Prostate gland (tissue), 2 donors: ENCODE measurements at places on chromosomes 5 and 9. TPM values are rescaled to one million over a fixed set of nuclear protein-coding genes. Genes with fewer than 3 reads are reported as not detected.
A peak's percentile ranks its signal among the peaks of the same experiment; 100 is the strongest.

HAPLN1 gene
- total RNA-seq: 0.14 TPM

TMEM267 gene
- total RNA-seq: 11.8 TPM

DNA sequence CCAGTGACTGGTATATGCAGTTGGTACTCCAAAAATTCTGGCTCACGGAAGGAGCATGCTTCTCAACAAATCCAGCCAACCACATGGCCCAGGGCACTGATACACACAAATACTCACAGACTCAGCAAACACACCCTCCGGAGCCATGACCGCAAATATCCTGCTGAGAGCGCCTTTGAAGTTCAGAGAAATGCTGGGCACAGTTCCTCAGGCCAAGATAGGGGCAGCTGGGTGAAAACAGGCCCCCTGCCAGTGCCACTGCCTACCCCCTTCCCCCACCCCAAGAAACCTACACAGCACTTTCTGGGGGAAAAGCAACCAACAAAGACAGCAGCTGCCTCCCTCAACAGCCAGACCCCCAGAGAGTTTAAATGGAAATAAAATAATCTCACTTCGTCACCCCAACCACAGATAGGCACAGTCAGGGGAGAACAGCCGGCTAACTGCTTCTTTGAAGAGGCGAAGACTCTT, 120.0 kb downstream of the C5orf15 start:
- H3K36me3 ChIP-seq: no peaks in the 10 kb centered on the region
- no peak overlapping the region for H3K4me3 ChIP-seq
- H3K27me3 ChIP-seq: no peaks in the 10 kb centered on the region
- H3K27ac ChIP-seq: no peak overlapping the region

GRCh38 chr5:163261647-163262269, 175.6 kb upstream of the CCNG1 start:
- no peaks in the 10 kb centered on the region for H3K36me3 ChIP-seq
- H3K4me1 ChIP-seq: no peaks in the 10 kb centered on the region
- no peaks in the 10 kb centered on the region for H3K27me3 ChIP-seq
- H3K4me3 ChIP-seq: no peak overlapping the region

FBP1 gene
- total RNA-seq: 19.5 TPM

DNA sequence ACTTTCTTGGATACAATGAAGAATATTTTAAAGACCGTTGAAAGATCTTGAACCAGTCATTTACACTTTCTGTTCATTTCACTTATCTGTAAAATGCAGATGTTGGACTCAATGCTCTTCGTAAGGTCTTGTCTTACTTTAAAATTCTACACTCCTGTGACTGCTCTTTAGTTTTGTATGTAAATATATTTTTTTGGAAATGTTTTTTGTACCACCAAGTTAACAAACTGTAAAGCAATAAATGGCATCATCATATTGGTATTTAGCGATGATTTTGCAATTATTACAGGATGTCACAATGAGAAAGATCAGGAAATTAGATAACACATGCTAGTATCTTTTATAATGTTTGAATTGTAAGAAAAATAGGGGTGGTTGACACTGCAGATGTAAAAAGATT, 80.8 kb upstream of the GNAQ start:
- no peaks in the 10 kb centered on the region for H3K4me1 ChIP-seq
- no peaks in the 10 kb centered on the region for H3K36me3 ChIP-seq
- no peak for DNase-seq
- H3K27me3 ChIP-seq: no peaks in the 10 kb centered on the region

DNA sequence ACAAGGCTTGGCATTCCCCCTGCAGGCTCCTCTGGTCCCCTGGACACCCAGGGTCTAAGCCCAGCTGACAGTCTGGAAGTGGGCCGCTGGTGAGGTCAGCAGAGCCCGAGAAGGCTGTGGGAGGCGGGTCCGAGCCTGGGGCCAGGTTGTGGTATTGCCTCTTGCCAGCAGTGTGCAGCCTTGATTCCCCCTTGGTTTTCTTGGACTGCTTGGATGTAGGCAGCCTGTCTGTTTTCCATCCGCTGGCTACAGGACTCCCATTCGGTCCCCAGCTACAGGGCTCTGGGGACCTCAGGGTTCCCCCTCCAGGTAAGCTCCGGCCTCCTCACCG, 1.6 kb downstream of the AIF1L start:
- no peaks in the 10 kb centered on the region for H3K4me1 ChIP-seq
- no peaks in the 10 kb centered on the region for H3K36me3 ChIP-seq
- H3K27ac ChIP-seq: no peak overlapping the region
- DNase-seq: no peak

DNA sequence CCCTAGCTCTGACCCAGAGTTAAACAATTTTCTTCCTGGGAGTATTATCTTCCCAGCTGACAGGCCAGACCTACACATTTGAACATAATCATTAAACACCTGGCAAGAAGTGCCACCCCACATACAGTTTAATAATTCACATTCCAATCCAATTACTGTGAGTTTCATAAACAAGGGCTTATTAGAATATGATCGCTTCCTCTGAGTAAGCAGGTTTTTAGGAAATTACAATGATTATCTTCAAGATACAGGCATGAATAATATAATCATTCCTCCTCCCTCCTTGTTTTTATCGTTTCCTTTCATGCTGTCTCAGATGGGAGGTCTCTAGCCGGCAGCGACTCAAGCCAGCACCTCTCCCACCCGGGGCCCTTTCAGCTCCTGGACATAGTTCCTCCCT, 15.8 kb upstream of the KIF4B start:
- DNase-seq: no peak
- no peak overlapping the region for H3K27ac ChIP-seq
- H3K4me3 ChIP-seq: no peak overlapping the region
- H3K36me3 ChIP-seq: no peaks in the 10 kb centered on the region
- no peaks in the 10 kb centered on the region for H3K27me3 ChIP-seq

DNA sequence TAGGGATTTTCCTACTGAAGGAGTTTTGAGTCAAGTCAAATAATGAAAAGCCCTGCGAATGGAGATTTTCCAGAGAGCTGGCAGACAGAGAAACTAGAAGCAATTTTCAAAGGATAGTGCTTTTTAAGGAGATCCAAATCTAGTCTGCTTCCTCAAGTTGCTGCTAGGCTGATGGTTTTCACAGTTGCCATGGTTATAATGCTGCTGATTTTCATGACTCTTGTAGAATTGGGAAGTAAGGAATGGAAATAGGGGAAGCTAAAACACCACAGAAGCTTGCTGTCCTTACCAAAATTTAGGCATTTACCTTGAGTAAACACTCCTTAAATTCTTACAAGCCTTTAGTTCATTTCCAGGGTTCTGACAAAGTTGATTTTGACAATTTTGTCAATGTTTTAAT, 30.1 kb upstream of the HAPLN1 start:
- H3K4me1 ChIP-seq: no peaks in the 10 kb centered on the region
- H3K4me3 ChIP-seq: no peak overlapping the region
- no peaks in the 10 kb centered on the region for H3K27me3 ChIP-seq
- H3K27ac ChIP-seq: no peak overlapping the region
- no peaks in the 10 kb centered on the region for H3K36me3 ChIP-seq

DNA sequence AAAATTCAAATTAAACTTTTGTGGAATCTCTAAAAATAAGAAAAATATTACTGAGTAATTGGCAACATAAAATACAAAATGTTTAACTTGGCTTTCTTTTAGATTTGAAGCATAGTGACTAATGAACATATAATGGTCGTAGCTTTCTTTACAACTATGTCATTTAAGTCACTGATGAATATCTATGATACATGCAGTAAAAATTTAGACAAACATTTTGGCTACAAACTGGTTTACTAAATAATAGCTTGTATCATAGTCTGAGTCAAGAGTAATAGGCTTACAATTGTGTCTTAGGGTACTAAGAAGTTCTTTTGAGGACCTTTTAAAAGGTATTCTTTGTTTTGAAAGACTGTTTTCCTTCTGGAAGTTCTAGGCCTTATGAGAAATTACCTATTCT, 2.0 kb upstream of the APC start:
- H3K27ac ChIP-seq: no peak overlapping the region
- H3K27me3 ChIP-seq: no peaks in the 10 kb centered on the region
- DNase-seq: no peak

ZNF658 gene
- 6.3 TPM for total RNA-seq

CENPK gene
- total RNA-seq: 4.9 TPM

PCDHB3 gene
- total RNA-seq: 6.5 TPM

DNA sequence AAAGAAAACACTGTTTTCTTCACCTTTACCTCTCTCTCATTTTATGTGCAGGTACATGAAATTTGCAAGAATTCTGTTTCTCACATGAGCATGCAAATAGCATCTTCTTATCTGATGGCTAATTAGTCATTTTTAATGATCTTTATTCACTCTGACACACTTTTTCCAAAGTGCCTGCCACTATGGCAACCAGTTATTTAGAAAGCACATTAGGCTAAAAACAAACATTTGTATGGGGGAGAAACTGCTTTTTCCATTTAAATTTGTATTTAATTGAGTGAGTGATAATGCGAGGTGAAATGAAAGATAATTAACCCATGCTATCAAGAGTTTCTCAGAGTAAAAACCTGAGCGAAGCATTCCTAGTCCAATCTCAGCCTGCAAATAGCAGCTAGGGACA, 365.0 kb downstream of the MAT2B start:
- no peaks in the 10 kb centered on the region for H3K4me1 ChIP-seq
- no peak overlapping the region for H3K4me3 ChIP-seq
- no peak overlapping the region for H3K27ac ChIP-seq
- DNase-seq: no peak
- no peaks in the 10 kb centered on the region for H3K36me3 ChIP-seq

DNA sequence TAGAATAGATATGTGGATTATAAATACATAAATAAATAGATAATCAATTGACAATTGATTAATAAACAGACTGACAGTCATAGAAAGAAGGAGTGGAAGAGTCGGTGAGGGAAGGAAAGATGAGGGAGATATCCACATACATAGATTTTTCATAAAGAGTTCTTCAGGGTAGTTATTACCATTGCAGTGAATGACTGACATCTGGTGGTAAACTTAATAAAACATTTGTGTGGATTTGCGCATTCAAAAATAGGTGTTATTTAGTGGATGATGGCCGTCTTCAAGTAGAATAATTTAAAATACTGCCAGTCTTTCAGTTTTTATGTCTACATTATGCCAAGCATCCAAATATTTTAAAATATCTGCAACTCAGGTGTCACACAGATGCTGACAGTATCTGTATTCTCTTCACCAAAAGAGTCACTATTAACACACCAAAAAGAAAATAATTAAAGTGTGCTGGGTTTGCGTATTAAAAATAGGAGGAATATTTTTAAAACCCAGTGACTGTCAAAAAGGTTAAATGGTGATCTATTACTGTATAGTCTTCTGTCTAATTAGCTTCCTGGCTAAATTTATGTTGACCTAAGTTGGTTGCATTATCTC, 78.8 kb downstream of the GIN1 start:
- no peaks in the 10 kb centered on the region for H3K36me3 ChIP-seq
- H3K27me3 ChIP-seq: no peaks in the 10 kb centered on the region
- no peak overlapping the region for H3K27ac ChIP-seq
- no peaks in the 10 kb centered on the region for H3K4me1 ChIP-seq
- no peak overlapping the region for H3K4me3 ChIP-seq

DNA sequence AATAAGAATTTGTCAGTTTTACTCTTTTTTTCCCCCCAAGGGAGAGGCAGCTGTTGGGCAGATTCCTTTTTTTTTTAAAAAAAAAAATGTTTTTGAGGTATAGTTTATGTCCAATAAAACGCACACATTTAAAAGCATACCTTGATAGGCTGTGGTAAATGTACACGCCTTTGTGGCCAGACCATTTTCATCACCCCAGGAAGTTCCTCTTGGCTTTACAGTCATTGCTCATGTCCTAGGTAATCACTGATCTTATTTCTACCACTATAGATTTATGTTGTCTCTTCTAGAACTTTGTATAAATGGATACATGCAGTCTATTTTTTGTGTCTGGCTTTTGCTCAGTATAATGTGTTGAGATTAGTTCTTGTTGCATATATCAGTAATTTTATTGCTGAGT, 9.8 kb downstream of the SUB1 start:
- H3K4me1 ChIP-seq: no peaks in the 10 kb centered on the region
- no peaks in the 10 kb centered on the region for H3K27me3 ChIP-seq
- DNase-seq: no peak
- H3K36me3 ChIP-seq: no peaks in the 10 kb centered on the region

BTNL3 gene
- 1.6 TPM for total RNA-seq

ADGRD2 gene
- 4.0 TPM for total RNA-seq

DNA sequence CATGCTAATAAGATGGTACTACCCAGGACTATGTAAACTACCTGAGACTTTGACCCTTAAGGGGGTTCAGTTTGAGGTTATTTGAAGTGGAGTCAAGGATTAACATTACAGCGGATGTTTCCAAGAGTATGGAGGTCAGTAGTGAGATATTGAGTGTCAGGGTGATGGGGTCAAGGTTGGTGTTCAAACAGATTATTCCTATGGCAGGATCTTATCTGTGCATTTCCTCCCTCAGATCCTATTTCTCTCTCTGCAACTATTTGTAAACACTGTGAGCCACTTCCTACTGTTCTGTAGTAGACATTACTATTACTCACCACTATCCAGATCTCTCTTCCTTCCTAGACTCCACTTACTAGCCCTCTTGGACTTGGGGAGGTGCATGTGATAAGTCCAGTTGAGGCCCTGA, 54.0 kb upstream of the STOM start:
- DNase-seq: no peak
- no peak overlapping the region for H3K4me3 ChIP-seq
- no peak overlapping the region for H3K27ac ChIP-seq
- H3K4me1 ChIP-seq: no peaks in the 10 kb centered on the region

LRRTM2 gene
- not detected for total RNA-seq

PCDHGC5 gene
- total RNA-seq: 0.96 TPM

DNA sequence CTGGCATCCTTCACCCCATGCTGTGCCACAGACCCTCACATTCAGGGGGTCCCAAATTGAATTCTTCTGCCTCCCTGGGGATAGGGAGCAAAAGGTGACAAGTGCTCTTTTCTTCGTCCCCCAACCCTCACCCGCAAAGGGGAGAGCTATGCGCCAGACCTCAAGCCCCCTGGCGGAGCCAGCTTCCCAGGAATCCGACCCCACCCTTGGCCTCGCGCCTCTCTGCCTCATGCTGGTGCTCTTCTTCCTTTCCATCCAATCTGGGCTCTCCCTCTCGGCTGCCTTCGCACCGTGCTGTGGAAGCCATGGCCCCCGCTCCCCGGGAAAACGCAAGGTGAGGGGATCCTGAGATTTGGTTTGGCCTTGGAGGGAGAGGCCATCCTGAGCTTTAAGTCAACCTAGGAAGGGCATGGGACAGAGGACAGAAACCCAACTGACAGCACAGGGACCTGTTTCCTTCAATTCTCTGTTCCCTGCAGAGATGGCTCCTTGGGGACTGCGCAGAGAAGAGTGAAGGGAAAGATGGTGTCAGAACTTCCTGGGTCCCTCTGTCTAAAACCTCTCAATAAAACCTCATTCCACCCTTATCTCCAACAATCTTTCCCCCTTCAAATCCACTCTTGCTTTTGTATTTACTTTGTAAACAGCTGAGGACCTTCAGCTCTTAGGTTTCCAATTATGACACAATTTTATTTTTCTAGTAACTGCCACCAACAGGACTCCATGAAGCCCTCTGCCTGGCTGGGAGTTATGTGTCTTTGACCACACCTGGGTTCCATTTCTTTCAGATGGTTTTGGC, 36.3 kb upstream of the CRB2 start:
- no peaks in the 10 kb centered on the region for H3K36me3 ChIP-seq
- H3K27me3 ChIP-seq: no peaks in the 10 kb centered on the region
- no peak for DNase-seq
- H3K4me3 ChIP-seq: no peak overlapping the region
- H3K27ac ChIP-seq: peak overlapping the region; percentile 41
